ENCODE measurements at places on chromosomes 12 and 14.
A peak's percentile ranks its signal among the peaks of the same experiment; 100 is the strongest.

GRCh38 chr14:65169351-65169750 lies 67.0 kb upstream of the MAX start:
- no peak for DNase-seq

- peak; percentile 93 for DNase-seq
Observed at GRCh38 chr12:47715393-47715876, 9.6 kb upstream of the RPAP3 start.

GRCh38 chr14:94935706-94936300 lies 165.9 kb upstream of the GSC start:
- DNase-seq, result no peak

- no peak for DNase-seq
Observed at GRCh38 chr12:68481181-68481941, 129.3 kb upstream of the RAP1B start.

- DNase-seq, result no peak
Observed at GRCh38 chr14:91920526-91920925, 27.0 kb downstream of the FBLN5 start.

DNA sequence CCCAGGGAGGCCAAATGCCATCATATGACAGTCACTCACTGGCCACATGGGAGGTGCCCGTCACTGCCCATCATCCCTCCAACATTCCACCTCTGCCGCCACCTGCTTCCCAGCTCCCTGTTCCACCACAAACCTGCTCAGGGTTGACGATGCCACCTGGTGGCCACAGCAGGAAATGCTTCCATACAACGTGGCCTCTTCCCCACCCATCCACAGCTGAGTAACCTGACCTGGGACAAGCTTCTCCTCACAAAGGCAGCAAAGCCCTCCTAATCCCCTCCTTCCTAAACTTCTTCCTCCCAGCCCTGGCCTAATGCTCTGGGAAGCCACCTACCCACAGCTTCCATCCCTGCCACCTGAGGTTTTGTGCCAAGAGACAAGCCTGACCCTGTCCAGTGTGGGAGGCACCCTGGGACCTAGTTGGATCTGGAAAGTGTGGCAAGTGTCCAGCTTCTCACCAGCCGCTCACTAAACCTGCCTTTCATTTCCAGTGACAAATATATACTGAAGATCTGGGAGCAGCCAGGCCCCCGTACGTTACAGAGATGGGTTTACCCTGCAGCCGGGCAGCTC lies 4.3 kb downstream of the DEGS2 start:
- DNase-seq, result peak; percentile 51

DNA sequence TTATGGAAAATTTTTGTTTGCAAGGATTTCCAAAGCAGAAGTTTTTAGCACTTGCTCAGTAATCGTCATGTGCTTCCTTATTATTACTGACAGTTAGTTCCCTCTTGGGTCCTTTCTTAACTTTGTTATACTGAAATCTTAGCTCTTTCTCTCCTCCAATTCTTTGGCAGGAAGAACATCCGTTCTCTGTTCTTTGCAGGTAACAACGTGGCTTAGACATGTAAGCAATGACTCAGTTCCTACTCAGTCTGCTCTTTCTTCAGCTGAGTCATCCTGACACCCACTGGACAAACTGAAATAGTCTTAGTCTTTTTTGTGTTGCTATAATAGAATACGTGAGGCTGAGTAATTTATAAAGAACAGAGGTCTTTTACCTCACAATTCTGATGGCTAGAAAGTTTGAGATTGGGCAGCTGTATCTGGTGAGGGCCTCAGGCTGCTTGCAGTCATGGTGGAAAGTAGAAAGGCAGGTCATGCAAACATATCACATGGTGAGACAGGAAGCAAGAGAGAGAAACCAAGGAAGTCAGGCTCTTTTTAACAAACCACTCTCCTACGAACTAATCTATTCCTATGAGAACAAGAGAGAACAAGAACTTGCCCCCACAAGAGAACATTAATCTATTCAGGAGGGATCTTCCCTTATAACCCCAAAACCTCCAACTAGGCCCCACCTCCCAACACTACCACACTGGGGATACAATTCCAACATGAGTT lies 49.2 kb downstream of the TESPA1 start:
- DNase-seq, result peak; percentile 70

GRCh38 chr12:46209914-46210872 lies 58.6 kb downstream of the SLC38A1 start:
- DNase-seq, result no peak

GRCh38 chr14:95943699-95944098 lies 67.1 kb downstream of the TUNAR start:
- DNase-seq, result no peak

DNA sequence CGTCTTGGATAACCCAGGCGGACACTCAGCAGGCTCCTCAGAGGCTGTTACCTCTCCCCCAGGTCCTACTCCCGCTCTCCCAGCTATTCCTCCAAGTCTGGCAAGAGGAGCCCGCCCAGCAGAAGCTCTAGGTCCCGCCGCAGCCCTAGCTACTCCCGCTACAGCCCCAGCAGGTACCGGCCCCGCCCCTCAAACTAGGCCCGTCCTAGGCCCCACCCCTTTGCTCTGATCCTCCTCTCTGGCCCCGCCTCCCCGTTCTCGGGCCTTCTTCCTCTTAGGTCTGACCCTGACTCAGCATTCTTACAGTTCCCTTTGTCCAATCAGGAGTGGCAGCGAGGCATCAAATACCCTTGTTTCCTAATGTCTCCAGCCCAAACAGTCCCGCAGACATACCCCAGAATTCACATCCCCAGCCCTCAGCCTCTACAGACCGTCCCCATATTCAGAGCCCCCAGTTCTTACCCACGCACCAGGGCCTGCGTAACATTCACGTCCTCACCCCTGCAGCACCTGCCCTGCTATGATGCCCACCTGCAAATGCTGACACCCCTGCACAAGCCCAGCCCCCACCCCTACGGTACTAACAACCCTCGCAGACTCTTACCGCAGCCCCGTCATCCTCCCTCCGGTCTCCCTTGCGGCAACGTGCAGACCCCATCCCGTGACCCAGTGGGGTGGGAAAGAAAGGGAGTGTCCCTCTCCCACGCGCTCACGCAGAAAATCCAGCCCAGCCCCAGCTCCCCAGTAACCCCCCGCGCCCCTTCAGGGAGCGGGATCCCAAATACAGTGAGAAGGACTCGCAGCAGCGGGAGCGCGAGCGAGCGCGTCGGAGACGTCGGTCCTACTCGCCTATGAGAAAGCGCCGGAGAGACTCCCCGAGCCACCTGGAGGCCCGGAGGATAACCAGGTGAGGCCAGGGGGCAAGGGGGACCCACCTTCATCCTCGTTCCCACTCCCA lies 25.0 kb upstream of the HSPB8 start:
- peak; percentile 95 for DNase-seq

- peak; percentile 53 for DNase-seq
Observed at GRCh38 chr14:22561661-22562579, 27.1 kb downstream of the DAD1 start.

- DNase-seq, result no peak
Observed at GRCh38 chr14:89516173-89516572, 99.1 kb upstream of the FOXN3 start.

DNA sequence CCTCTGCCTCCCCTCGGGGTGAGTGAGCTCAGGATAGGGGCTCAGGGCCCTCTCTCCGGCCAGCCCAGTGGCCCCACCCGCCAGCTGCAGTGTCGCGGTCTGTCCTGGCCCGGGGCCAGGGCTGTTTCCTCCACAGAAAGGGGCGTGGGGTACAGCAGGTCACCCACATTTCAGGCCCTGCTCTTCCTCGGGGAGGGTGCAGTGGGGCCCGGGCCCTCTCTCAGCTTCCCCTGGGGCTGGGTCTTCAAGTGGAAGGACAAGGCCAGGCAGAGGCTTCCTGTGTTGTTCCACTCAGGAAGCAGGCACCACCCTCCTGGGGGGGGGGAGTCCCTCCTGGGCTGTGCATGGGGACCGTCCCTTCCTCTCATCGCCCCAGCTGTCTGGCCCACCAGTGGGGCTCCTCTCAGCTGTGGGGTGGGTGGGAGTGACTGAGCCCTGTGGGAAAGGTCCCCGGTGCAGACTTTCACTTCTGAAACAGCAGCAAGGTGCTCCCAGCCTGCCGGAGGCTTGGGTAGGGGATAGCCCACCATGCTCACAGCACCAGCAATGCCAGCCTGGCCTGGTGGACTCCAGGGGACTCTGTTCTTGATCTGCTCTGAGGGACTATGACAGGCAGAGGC lies 3.7 kb downstream of the GPR132 start:
- DNase-seq, result peak; percentile 66

DNA sequence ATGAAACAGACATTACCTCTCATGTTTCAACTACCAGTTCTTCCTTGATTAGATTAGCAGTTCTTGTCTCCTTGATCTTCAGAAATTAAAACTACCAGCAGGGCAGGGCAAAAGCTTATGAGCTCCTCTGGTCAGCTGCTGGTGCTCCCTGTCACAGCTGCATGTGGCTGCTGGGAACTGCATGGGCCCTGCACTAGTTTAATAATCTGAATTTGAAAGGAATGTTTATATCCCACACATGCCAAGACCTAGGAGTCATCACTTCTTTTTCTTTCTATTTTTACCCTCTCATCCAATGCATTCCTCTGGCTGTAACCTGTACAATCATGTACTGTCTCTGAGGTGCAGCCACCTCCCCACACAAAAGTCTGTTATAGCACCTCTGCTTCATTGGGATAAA lies 73.9 kb downstream of the ARMH4 start:
- DNase-seq, result no peak

- no peak for DNase-seq
Observed at GRCh38 chr12:4440187-4440941, 5.3 kb downstream of the FGF6 start.

DNA sequence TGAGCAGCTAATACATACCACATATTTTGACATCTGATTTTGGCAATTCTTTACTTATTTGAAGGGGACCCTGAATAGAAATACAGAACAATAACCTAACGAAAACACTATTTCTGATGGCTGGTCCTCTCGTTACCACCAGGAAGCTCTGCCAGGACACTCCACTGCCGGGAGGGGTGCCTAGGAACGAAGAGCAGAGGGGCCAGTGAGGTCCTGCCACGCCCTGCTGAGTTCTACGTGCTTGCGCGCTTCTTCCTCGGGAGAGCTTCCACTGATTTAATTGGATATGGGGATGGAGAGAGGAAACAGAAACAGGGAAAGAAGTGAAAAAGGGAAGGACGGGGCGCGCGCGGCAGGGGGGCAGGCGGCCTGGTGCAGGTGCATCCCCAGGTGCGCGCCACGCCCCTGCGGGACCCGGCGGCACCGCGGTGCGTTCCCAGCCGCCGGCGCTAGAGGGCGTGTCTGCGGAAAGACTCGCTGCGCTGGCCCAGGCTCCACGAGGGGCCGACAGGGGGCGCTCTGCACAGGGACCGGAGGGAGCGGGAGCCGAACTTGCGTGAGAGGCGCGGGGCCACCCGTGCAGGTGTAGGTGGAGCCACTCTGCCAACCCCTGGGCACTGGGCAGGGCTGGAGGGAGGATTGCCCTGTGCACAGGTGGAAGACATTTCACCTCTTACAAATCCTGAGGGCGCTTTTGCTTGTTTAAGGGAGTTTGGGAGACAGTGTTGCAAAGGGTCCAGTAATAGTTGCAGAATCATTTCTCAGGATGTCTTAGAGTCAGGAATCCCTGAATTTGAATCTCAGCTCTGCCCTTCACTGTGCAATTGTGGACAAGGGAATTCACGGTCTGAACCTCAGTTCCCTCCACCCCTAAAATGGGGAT lies 986.3 kb upstream of the TMEM132C start:
- peak; percentile 48 for DNase-seq

DNA sequence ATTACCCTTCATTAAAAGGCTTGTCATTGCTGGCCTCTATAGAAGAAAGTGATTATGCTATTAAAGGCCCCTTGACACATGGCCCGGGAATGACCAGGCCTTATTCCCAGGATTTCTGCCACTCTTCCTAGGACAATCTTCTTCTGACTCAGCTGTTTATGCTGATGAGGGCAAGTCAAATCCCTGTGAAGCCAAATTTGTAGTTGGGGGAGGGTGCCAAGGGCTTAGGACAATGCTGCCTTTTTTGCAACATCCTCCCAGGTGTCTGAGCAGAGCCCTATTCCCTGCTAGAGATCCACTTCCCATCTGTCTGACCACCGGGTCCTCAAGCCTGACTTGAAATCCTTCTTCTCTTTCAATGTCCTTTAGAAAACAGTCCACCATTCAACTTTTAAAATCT lies 230.7 kb upstream of the SRRM4 start:
- DNase-seq, result no peak

DNA sequence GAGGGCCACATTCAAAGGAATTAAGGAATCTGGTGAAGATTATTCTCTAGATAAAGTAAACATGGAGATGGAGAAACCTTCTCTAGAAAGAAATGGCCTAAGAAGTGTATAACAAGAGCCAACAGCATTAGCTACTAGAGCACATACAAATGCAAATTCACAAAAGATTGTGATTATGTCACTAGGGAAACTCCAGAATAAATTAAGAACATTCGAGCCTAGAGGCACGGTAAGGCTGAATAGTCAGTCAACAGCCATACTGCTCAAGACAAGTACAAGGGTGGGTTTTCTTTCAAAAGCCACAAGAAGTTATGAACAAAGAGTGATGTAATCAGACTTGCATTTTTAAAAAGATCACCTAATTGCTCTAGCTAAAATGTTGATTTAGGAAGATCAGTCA lies 25.4 kb downstream of the PPP4R3A start:
- DNase-seq, result no peak

- DNase-seq, result no peak
Observed at GRCh38 chr12:5736016-5736415, 209.0 kb downstream of the ANO2 start.

DNA sequence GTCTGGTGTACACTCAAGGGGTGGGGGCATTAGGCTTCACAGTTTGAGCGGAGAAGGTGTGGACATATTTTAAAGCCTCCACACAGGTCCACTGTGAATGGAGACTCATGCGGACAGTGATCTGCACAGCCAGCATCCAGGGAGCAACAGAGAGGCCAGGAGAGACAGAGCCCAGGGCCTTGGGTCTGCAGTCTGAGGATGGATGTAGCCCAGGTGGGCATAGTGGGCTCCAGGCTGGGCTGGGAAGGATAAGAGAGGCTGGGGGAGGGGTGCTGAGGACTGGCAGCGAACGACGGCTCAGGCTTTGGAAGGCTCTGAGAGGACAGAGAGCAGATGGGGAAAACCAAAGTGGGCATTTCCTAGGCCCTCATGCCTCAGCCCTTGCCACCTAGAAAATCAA lies 128.8 kb downstream of the PAPOLA start:
- DNase-seq, result no peak

GRCh38 chr14:57352396-57353170 lies 37.8 kb upstream of the NAA30 start:
- no peak for DNase-seq

GRCh38 chr12:92639017-92639416 lies 63.8 kb upstream of the PLEKHG7 start:
- DNase-seq, result no peak

GRCh38 chr12:60101715-60102114 lies 505.9 kb downstream of the SLC16A7 start:
- DNase-seq, result no peak

DNA sequence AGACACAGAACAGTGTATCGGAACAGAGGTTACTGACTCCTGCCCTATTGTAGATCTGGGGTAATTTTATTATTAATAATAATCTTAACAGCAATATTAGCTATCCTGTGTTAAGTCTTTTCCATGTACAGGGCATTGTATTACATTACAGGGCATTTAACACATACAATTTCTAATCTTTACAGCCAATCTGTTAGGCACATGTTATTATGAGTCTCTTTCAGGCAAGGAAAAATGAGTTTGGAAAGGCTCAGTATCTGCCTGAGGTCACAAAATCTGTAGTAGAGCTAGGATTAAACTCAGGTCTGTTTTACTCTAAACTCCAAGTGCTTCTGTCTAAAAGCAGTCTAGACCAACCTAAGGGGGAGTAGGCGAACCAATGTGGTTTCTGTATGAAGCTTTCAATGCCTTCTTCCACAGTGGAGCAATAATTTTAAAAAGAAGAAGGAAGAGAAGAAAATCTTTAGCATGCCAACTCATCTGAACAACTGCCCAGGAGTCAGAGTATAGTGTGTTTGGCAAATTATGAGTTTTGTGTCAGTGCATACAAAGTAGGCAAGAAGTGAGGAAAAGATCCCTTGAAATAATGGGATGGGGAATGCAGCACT lies 192.6 kb downstream of the CHST11 start:
- peak; percentile 69 for DNase-seq

All from common myeloid progenitor, CD34-positive (primary cell).